LHCN-M2 (cell line): ENCODE measurements at places on chromosomes 7 and 10. TPM values are rescaled to one million over a fixed set of nuclear protein-coding genes. Genes with fewer than 3 reads are reported as not detected.
A peak's percentile ranks its signal among the peaks of the same experiment; 100 is the strongest.

LAMB1 gene
- total RNA-seq: 140 and 161 TPM in 2 replicates

ATG9B gene
- total RNA-seq: 0.06 TPM in 2 replicates

DNA sequence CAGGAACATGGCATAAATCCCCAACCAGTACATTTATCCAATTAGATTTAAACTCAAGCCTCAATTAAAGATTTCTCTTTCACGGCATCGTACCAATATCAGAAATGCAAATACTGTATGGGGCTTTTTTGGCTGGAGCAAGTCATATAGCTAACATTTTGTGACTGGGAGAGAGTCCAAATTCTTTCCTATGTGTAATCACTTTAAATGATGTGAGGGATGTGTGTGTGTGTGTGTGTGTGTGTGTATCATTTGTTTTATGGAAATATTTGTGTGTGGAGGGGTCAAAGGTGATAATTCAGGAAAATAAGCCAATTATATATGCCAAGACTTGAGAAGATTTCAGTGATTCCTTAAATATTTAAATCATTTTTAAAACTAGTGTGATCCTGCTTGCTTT is 196.6 kb downstream of the TRIL start:
- peak; percentile 27 for DNase-seq

GRCh38 chr10:95122736-95123135 is 53.4 kb upstream of the CYP2C8 start:
- no peak for DNase-seq

DNA sequence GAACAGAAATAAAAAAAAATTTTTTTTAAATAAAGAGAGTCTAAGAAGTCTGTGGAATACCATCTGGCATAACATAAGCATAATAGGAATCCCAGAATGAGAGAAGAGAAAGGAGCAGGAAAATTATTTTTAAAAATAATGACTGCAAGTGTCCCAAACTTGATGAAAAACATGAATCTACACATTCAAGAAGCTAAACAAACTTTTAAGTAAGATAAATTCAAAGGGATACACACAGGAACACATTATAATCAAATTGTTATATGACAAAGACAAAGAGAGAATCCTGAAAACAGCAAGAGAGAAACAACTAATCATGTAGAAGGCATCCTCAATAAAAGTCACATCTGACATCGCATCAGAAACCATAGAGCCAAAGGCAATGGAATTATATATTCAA is 30.9 kb downstream of the SMURF1 start:
- DNase-seq: no peak

DNA sequence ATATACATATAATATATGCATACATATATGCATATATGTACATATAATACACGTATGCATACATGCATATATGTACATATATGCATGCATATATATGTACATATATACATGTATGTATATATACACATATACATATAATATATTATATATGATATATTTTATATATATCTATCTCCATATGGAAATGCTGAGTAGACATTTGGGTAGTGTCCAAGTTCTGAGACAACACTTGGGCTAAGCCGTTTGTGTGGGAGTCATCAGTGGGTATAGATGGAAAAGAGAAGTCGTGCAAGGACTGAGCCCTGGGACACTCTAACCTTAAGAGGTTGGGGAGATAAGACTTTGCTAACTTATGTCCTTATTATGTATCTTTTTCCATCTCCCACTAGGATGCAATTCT is 165.2 kb upstream of the PODXL start:
- DNase-seq: no peak
